ENCODE measurements at places on chromosomes 16 and 17.

GRCh38 chr16:13081825-13082331 lies 180.5 kb downstream of the SHISA9 start:
- DNase-seq, result no peak

DNA sequence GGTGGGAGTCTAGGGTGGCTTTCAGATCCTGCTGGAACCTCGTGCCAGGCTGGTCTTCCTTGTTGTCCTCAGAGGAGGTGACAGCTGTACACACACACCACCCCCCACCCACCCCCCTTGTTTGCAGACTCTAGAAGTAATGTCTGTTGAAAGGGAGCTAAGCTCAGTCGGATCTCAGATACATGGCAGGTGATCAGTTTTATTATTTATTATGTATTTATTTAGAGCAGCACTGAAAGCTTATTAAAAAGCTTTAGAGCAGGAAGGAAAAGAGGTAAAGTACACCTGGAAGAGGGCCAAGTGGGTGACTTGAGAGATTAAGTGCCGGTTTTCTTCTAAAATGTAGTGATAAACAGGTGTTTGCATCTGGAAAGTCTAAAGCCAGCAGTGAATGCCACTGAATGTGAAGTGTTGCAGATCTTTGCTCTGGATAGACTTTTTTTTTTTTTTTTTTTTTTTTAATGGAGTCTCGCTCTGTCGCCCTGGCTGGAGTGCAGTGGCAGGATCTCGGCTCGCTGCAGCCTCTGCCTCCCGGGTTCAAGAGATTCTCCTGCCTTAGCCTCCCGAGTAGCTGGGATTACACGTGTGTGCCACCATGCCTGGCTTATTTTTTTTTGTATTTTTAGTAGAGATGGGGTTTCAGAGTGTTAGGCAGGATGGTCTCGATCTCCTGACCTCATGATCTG lies 40.2 kb downstream of the FOXK2 start:
- no peak for DNase-seq

DNA sequence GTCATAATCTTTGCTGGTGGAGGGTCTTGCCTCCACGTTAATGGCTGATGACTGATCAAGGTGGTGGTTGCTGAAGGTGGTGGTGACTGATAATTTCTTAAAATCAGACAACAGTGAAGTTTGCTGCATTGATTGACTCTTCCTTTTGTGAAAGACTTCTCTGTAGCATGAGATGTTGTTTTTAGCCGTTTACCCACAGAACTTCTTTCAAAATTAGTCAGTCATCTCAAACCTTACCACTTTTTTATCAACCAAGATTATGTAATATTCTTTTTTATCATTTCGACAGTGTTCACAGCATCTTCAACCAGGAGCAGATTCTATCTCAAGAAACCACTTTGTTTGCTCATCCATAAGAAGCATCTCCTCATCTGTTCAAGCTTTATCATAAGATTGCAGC lies 5.9 kb downstream of the UQCRC2 start:
- no peak for DNase-seq

DNA sequence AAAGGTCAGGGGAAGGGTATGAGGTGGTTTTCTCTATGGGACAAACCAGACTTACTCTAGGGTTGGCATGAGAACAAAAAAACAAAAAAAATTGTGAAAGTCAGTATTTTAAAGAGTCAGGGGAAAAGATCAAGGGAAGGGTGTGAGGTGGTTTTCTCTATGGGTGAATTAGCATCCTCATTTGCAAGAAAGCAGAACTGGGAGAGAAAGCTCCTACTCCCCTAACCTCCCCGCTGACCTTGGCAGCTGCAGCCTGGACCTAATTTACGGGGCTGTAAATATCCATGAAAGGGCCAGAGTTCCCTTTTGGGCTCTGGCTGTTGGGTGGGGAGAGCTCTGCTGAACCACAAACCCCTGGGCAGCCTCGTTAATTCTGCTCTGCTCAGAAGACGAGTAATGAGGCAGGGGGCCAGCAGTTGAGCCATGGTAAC lies 10.6 kb downstream of the RHBDL3 start:
- no peak for DNase-seq

DNA sequence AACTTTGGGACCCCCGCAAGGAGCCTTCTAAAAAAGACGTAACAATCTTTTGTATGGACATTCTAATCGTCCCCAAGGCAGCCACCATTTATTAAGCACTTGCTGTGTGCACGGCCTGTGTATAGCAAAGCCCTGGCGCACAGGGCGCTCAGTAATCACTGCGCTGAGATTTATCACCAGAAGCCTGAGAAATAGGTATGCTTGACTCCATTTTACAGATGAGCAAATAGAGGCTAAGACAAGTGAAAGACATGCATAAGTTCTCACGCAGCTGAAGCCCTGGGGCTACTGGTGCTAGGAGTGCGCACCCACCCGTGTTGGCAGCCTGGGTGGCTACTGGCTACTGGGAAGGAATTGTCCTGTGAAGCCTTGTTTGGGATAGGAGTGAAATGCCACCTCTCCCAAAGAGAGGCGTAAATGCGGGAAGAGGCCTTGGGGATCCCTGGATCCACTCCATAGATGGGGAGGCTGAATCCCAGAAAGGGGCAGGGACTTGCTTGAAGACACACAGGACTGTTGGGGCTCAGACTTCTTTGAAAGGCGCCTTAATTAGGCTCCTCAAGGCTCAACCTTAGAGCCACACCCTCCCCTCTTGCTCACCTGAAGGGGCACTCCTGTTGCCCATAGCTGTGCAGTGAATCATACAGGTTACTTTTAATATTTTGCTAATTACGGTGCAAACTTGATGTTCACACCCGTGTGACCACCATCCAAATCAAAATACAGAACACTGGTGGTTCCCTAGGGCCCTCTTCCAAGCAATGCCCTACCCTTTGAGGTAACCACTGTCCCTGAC lies 634 bp upstream of the NATD1 start:
- DNase-seq, result no peak

DNA sequence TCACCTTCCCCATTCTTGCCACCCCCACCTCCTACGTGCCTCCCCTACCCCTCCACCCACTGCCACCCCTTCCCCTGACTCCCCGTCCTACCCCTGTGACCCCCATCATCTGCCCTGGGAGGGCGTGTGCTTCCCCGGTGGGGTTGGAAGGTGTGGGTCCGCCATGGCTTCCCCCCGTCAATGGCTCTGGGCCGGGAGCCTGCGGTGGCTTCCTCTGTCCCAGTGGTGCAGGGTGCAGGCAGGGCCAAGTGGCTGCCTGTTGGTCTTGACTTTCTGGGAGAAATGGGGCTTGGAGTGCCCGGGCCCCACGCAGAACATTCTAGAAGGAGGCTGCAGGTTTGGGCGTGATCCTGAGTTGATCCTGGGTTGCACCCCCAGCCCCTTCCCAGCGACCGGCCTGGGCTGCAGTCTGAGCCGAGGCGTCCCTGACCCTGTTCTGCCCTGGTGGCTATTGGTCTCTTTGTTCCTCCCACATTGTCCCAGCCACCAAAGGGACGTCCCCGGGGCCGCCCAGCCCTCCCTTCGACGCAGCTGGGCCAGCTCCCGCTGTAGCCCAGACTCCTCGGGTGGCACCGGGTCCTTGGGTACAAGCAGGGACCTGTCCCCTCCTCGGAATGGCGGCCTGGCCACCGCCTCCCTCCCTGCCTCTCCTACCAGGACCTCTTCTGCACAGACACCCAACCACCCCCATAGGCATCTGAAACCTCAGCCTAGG lies 25.7 kb downstream of the GSE1 start:
- no peak for DNase-seq

DNA sequence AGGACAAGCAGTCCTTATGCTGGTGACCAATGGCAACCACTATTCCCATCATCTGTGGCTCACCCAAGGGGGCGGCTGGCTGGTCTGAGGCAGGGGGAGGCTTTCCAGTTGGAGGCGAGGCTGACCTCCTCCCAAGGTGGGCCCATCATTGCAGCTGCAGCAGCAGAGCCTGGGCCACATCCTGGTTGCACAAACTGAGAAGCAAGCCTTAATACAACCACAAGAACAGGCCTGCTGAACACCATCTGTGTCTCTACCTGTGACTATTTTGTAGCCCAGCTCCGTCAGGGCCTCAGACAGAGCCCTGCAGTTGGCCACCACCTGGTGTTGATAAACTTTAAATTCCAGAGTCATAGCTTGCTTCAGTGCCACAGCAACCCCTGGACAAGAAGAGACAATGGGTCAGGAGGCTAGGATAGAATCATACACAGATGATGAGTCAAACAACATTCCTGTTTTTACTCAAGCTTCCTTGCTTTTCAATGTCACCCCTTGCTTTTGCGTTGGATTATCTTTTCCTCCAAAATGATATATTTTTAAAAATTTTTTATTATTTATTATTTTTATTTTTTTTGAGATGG lies 17.9 kb downstream of the SMCR8 start:
- DNase-seq, result no peak

- no peak for DNase-seq
Observed at GRCh38 chr17:67532326-67532871, 155.3 kb downstream of the PITPNC1 start.

GRCh38 chr17:83175822-83176622 lies 96.6 kb downstream of the METRNL start:
- no peak for DNase-seq

- DNase-seq, result no peak
Observed at GRCh38 chr16:14576532-14576931, 53.5 kb downstream of the PARN start.

GRCh38 chr16:69500496-69500895 lies 65.3 kb upstream of the NFAT5 start:
- no peak for DNase-seq

All from memory B cell (primary cell).